ENCODE measurements at places on chromosomes 11 and 22.

GRCh38 chr11:62574363-62575071, 826 bp upstream of the EEF1G start:
- DNase-seq, result no peak

- no peak for DNase-seq
These were observed 7.3 kb downstream of the YPEL1 start for GRCh38 chr22:21728270-21728669.

DNA sequence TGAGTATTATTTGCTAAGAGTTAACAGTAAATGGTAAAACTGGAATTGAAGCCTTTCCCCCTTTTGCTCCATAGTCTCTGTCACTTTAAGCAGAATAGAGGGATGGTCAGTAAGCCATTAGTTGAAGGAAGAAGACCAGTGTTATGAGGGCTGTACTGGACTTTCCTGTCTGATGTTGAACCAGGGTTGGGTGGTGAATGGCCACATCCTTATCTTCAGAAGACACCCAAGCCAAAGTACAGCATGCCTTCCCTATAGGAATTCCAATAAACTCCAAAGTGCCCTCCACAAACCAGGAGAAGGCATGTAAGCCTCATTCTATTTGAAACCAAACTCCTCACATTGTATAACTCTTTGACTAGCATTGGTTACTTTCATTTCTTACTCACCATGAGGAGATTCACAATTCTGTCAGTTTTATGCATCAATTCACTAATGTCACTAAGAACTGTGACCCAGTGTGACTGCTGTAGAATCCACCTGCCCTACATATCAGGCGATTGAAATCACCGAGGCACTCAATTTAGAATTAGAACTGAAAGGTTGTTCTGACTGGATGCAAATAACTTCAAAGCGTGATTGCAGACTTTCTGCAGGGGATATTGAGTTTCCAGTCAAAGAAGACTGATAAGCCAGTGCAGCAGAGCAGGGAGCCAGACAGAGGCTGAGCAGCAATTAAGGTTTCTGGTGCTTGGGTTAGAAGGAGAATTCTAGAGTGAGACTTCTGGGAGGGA, 107.1 kb upstream of the DDI1 start:
- DNase-seq, result no peak

DNA sequence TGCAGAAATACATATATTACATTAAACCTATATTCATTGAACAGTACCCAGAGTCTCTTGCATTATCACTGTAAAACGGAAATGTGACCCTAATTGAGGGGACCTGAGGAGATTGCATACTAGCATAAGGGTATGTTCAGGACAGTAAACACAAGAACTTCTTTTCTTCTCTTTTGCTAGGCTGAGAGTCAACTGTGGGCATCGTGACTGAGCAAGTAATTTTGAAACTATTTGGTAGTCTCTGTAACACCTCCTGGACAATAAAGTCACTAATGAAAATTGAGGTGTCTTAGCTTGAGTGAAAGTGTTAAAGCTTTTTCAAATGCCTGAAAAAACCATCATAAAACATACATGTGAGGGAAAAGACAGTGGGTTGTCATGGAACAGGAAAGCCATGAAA, 90.9 kb downstream of the PDHX start:
- no peak for DNase-seq

Data from smooth muscle cell of the brain vasculature (primary cell).